ENCODE measurements at places on chromosomes 12 and 14.
A peak's percentile ranks its signal among the peaks of the same experiment; 100 is the strongest.

GRCh38 chr12:6957151-6957701 is 6.1 kb downstream of the PTPN6 start:
- DNase-seq, result no peak

GRCh38 chr12:124017064-124017463 is 44.0 kb downstream of the ZNF664 start:
- no peak for DNase-seq

DNA sequence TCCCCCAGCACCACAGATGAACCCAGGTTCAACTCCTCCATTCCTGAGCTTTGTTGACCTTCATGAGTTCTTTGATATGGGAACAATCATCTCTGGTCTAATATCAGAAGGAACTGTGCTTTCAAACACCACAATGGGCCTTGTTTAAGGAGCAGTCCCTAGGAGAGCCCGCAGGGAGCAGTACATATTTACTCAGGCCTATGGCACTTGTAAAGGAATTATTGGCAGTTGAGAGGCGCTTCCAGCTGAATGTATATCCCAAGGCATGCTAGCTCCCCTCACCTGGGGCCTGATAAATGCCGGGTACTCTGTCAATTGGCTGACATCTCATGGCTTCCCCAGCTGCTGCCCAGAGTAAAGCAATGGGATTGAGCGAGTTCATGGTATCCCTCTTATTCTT is 76.2 kb downstream of the ZFP36L1 start:
- DNase-seq, result peak; percentile 54

- no peak for DNase-seq
These were observed 32.5 kb downstream of the RGS6 start for GRCh38 chr14:71964716-71965115.

DNA sequence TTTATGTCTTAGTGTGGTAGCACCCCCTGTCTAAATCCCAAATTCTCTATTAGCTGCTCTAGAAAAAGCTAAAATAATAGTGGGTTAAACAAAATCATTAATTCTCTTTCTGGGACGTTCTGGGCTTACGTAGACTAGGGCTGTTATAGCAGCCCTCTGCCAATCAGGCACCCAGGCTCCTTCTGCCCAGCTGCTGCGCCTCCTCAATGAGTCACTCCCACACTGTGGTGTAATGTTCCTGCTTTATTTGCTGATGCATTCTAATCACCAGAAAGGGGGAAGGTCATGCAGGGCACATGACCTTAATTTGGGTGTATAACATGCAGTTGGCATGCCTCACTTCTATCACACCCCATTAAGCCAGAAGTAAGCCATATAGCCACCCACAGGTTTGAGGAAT is 294.5 kb downstream of the GALC start:
- DNase-seq, result no peak

DNA sequence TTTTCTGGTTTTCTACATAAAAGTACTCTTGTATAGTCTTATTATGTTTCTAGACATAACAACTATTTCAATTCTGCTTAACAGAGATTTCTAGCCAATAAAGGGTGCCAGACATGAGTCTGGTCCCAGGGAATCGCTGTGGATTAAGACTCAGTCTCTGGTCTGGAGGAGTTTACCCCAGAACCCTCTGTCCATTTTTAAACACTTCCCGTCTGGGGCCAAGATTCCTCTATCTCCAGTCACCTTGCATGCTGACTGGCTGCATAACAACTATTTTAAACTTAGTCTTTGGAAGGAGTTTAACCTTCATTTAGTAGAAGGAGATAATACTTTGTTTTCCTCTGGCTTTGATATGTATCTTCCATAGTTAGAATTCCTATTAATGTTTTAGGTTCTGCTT is 163.1 kb upstream of the IFNG-AS1 start:
- DNase-seq, result no peak
